ENCODE measurements at places on chromosomes 6 and 20. TPM values are rescaled to one million over a fixed set of nuclear protein-coding genes. Genes with fewer than 3 reads are reported as not detected.

Gene PPP1R14C
- not detected for total RNA-seq

- DNase-seq = no peak
Measured at GRCh38 chr20:59020938-59021551, 1.8 kb downstream of the TUBB1 start.

DNA sequence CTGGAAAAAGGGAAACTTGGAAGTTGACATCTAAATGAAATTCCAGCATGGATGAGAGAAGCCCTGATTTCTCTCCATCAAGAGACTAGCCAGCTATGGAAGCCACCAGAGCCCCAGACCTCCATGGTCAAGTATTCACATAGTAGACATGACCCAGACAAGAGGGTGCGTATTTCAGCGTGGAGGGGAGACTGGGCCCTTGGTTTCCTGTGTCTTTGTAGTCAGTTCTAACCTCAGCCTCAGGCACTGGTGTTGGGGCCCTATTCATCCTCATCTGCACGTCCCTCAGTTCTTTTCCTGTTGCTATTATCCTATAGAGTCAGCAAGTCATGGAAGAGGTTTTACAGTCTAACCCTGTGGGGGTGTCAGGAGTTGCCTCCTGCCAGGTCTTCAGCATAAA lies 12.5 kb downstream of the GNL1 start:
- peak; percentile 21 for DNase-seq

DNA sequence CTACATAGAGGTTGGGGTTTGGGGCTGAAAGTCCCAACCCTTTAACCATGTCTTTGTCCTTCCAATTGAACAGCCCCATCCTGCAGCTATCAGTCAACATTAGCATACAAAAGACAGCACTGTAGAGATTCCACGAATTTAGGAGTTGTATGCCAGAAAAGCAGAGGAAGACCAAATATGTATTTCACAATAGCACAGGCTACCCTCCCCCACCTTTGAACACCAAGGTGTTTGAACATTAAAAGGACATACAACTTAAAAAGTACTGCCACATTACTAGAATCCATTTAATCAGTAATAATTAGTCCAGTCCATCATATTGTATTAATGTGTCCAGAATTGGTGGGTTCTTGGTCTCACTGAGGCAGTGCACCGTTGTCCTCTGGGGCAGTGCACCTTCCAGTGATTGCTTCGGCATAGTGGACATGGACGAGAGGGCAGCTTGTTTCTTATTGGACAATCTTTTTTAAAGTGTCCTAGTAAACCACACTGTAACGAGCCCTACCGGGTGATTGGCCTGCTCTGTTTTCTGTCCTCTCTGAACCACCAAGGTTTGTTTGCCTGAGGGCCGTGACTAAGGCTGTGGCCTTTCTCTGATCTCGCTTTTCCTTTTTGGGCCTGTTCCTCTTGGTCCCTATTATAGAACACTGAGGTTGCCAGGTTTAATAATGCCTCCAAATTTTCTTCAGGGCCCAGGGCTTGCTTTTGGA lies 36.4 kb downstream of the GSTA4 start:
- no peak for DNase-seq

GRCh38 chr6:32622545-32623401 lies 14.4 kb upstream of the HLA-DQA1 start:
- DNase-seq = peak; percentile 46

- DNase-seq = no peak
Measured at GRCh38 chr6:13248584-13248985, 79.8 kb downstream of the TBC1D7 start.

- DNase-seq = no peak
Measured at GRCh38 chr20:52193133-52193532, 1.6 kb upstream of the ZFP64 start.

Gene PBOV1
- total RNA-seq = not detected

DNA sequence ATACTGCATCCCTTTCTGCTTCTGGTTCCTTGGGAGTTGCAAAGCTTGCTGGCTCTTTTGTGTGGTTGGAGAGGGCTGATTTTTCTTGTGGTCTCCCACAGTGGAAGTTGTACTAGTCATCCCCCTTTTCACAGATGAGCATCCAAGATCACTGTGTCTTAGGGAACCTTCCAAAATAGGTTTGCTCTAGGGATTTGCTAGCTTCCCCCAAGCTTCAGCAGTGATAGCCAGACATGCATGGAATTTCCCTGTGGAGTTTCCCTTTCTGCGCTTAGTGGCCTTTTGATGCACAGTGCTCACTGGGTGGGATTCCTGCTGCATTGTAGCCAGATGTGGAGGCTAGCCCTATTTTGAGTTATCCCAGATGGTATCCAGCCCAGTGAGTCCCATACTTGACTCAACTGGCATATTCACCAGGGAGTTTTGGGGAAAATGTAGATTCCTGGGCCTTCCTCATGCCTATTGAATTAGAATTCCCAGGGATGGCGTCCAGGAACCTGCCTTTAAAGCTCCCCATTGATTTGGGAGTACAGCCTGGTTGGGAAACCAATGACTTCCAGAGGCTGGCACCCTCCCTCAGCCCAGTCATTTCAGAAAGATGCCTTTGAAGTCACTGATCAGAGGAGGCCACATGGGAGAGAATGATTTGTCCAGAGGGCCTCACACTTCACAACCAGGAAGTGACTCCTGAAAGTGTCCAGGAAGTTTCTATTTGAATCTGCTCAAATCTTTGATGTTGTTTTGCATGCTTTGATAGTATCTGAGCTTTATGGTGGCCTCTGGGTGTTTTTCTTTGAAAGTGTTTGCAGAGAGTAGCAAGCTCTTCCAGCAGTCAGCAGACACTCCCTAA lies 25.9 kb downstream of the PPARD start:
- no peak for DNase-seq

Gene HLA-DOB
- 2.0 TPM for total RNA-seq

- DNase-seq = no peak
Measured at GRCh38 chr6:143160015-143160414, 99.3 kb downstream of the AIG1 start.

DNA sequence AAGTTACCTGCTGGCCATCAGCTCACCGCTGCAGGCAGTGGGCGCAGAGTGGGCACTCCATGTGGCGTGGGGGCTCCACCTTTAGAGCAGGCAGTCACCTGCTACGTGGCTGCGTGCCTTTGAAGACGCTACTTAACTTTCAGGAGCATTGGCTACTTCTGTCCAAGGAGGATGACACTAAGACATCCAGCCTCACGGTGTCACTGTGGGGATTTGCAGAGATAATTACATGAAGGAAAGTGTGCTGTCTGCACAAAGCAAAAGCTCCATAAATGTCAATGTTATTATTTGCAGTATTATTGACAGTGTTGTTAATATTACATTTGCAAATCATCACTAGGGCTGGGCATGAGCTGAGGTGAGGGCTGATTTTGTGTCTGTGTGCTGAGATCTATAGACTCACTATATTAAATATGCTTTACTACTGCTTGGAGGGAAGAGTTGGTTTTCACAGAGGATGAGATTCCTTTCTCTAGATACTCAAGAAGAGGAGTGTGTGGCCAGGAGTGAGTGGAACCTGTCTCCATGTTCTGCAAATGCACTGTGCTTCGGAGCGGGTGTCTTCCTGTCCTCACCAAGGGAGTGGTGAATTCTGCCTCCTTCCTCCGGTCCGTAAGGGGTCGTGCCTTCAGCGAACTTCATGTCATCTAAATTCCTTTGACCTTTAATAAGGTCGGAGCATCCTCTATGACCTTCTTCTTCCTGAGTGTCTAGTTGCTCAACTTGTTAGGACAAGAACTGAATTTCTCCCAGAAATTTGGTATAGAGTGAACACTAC lies 165.8 kb upstream of the SYNDIG1 start:
- DNase-seq = no peak

Gene KCNG1
- total RNA-seq = 7.0 TPM

GRCh38 chr20:922781-923180 lies 6.6 kb upstream of the ANGPT4 start:
- no peak for DNase-seq

Gene GABBR1
- total RNA-seq = 4.7 TPM

Gene FAM83D
- total RNA-seq = 1.4 TPM

DNA sequence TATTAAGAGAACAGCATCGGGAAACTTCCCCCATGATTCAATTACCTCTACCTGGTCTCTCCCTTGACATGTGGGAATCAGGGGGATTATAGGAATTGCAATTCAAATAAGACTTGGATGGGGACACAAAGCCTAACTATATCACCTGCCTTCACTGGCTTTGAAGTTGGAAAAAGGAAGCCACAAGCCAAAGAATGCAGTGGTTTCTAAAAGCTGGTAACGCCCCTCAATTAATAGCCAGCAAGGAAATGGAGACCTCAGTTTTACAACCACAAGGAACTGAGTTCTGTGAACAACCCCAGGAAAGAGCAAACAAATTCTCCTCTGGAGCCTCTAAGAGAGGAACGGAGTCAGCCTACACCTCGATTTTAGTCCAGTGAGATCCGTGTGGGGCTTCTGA lies 244.1 kb downstream of the TFAP2A start:
- no peak for DNase-seq

DNA sequence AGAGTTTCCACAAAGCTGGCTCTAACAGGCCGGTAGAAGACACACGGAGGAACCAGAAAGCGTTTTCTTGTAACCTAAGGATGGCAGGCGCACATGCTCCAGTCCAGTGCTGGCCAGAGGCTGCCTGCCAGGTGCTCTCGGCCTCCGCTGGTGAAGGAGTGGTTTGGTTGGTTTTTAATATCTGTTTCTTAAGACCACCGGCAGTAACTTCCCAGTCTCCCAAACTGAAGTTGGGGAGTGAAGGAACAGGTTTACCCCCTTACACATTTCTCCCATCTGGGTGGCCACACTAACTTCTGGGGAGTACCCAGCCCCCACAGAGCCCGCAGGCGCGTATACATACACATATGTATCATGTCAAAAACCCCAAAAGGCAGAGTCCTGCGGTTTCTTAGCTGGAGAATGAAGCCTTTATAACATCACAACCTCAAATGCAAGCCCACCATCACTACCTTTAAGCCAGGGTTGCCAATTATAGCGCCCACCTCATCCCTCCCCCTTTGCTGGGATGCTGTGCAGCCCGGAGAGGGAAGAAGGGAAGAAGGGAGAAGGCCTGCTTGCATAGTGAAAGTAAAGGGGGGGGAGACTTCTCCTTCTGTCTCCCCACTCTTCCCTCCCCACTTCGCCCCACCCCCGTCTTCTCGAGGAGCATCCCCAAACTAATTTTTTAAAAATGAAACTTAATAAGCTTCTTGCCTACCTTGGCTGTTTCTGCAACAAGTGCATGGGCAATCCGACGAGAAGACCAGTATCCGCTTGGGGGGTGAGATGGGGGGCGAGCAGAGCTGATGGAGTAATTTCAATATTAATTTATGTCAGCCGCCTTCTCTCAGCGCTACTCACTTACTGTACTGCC lies 1.0 kb downstream of the TRERF1 start:
- DNase-seq = peak; percentile 22

DNA sequence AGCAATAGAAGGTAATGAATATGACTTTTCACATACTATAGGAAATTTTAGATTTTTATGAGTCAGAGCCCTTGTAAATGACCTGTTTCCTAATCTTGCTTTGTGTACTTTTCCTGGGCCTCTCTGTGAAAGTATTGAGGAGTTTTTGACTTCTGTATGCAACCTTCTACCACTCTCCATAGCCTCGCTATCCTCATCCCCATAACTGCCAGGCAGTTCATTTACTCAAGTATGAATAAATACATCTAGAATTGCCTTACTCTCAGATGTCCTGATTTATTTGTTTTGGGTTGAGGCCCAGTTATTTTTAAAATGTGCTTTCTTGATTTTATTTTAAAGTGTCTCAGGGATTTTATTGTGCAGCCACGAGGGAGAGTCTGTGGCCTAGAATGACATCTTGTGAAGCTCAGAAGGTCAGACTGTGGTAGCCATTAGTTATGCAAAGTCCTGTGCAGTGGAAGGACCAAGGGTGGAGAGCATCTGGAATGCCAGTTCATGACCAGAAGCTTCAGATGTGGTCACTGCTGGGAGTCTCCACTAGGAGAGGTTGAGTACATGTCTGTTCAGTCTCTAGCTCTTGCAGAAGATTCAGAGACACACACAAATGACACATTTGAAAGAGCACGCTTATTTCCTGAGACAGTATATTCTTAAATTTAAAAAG lies 346.2 kb upstream of the IMPG1 start:
- DNase-seq = no peak

Gene FILIP1
- total RNA-seq = not detected

Gene TMEM200A
- total RNA-seq = 0.54 TPM
